ENCODE measurements at places on chromosomes 2 and 18.

- DNase-seq = no peak
These were observed 7.7 kb upstream of the STK39 start for GRCh38 chr2:168255103-168255502.

DNA sequence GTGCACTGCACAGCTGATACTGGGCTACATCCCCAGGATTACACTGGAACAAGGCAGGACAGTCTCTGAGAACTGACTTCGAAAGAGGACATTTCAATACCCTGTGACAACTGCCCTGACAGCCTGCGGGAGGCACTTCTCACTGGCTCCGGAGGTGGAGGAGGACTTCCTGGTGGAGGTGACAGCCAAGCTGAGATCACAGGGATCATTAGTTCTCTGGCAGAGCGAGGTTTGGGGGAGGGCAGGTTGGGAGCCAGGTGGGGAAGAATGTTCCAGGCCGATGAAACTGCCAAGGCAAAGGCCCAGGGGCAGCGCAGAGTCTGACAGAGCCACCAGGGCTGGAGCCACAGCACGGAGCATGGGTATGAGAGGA is 28.0 kb upstream of the NPAS2 start:
- no peak for DNase-seq

DNA sequence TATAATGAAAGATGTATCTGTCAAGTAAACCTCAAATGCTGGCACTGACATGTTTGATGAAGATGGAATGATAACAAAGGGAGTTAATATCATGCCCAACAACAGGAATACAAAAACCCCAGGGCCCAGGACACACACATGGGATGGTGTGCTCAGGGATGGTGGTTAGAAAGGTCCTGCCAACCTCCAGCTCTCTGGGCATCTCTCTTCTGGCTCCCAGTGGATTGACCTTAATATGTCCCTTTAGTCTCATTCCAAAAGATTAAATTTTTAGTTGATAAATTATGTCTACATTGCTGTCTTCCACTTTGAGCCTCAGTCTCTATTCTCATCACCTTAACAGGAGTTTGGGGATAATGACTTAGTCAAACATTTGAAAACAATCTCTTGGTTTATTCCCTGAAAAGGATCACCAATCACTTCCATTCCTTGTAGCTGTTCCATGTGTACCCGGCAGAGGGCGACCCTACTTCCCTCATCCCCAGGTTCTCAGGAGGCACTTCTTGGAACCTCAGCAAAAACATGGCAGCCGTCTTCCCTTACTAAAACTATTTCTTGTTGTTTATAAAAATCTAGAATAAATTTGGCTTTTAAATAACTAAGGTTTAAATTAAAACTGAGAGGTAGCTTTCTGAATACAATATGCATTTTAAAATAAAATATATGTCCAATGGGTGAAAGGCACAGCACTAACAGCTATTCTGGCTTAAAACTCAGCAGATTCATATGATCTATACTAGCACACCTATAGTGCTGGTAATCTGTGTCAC is 29.6 kb downstream of the MCEE start:
- DNase-seq = peak; percentile 34

GRCh38 chr2:129478902-129479517 is 500.5 kb upstream of the RAB6C start:
- DNase-seq = no peak

DNA sequence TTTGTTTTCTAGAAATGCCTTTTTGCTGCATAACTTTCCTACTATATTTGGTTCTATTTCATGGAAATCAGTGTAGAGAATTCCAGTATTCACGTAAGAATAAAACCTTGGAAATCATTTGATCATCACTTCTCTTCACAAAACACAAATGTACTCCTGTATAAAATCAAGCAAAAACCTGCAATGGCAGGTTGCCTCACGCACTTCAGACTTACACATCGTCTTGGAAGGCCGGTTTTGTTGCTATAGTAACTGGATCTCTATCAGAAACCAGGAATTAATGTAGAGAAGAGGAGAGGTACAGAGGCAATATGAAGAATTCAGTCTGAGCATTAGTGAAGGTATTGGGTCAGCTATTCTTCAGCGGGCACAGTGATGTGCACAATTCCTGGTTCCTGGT is 370.7 kb upstream of the CYRIA start:
- no peak for DNase-seq

DNA sequence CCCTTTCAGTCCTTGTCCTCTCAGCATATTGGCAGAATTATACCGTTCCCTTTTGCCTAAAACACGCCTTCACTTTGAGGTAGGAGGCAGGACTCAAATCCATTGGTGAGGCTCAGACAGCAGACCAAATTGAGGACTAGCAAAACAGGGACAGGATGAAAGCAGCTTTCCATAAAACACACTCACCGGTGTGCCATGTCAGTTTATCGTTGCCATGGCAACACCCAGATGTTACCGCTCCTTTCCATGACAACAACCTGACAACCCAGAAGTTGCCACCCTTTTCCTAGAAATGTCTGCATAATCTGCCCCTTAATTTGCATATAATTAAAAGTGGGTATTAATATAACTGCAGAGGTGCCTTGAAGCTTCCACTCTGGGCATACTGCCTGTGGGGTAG is 730.4 kb downstream of the METTL4 start:
- DNase-seq = no peak

GRCh38 chr2:46029332-46029811 is 267.8 kb upstream of the EPAS1 start:
- peak; percentile 53 for DNase-seq

- DNase-seq = no peak
These were observed 177.9 kb downstream of the LRRTM1 start for GRCh38 chr2:80126596-80127189.

DNA sequence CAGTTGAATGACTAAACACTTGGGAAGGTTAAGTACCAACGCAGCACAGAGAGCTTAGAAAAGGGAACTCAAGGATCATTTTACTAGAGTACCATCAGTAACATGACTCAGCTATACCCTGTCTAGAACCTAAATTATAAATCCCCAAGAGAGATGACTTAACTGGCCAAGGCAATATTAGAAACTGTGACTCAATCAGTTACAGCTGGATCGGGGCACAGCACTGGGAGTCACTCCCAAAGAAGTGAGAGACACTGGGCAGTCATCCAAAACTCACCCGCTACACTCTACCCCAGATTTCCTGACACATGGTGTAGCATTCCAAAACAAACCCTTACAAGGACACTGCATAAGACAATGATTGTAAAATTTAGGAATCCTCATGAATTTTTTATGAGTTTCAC is 17.7 kb downstream of the IWS1 start:
- DNase-seq = peak; percentile 93

GRCh38 chr2:138536740-138537139 is 35.2 kb downstream of the SPOPL start:
- no peak for DNase-seq

DNA sequence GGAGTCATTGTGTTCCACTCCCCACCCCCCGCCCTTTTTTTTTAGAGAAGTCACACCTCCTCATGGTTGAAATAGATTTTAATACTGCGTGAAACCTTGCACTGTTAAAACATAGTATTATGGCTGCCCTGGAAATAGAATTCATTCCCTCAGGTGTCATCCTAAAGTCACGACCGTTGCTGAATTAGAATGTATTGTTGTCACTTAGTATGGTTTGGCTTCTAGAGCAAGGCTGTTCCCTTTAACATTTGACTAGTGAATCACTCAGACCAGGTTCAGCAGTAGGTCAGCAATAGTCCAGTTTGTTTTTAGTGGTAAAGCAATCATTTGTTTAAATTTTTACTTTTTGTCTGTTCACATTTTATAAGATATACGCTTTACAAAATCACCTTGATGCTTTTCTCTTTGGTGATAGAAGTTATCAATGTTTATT is 1.2 kb downstream of the BABAM2 start:
- DNase-seq = no peak

GRCh38 chr2:184765112-184765895 is 167.0 kb downstream of the ZNF804A start:
- no peak for DNase-seq

DNA sequence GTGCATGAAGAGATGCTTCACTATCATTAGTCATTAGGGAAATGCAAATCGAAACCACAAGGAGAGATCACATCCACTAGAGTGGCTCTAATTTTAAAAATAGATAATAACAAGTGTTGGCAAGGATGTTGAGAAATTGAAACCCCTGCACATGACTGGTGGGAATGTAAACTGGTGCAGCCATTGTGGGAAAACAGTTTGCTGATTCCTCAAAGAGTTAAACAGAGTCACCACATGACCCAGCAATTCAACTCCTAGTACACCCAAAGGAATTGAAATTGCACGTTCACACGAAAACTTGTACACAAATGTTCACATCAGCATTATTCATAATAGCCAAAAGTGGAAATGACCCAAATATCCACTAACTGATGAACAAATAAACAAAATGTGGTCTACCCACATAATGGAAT is 179.5 kb downstream of the BCL2 start:
- DNase-seq = no peak

DNA sequence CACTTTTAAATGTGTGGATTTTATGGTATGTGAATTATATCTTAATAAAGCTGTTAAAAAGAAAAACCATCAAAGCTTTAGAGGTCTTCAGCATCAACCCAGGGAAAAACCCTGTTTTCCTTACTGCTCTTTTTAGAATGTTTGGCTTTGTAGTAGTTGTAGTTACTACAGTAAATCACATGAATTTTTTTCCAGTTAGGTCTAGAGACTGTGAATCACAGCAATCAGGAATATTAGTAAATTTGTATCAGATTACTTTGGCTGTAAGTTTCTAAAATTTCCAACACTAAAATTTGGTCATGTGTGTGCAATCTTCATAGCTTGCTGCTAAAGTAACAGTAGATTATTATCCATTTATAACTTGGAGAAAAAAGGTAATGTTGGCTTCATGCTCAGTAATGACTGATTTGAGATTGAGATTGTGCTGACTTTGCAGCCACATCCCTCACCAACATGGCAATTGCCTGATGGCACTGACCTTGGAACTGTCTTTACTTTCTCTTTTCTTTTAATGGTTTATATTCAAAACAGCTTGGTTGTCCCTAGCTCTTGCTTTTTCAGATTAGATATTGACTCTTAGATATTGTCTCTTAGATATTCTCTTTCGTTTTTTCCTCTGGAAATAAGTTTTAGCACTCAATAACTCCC is 41.1 kb downstream of the LCLAT1 start:
- DNase-seq = no peak

DNA sequence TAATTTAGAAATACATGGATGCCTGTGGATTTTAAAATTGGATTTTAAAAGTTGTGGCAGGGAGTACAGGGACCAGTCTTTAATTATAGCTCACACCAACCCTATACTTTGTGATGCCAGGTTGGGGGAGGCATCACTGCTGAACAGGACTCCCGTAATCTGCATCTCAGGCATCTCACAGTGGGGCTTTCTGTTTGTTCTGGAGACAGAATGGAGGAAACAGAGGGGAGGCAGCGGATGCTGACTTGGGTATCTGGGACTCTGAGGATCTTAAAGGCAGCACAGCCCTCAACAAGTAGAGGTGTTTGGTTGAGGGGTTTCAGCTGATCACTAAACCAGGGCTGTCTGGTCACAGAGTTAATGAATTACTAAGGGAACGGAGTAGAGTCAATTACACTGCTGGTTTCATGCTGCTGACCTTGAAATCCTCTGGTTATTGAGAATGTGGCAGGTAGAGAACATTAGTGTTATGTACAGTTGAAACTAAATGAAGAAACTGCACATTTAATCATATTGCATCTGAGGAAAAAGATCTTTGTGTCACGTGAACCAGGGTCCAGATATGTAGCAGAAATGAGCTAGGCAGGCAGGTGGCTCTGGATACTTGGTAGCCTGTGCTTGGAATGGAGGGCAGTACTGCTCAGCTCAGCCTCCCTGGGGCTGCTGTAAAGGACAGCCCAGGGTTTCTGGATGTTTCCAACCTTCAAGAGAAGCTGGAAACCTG is 40.3 kb downstream of the FHOD3 start:
- no peak for DNase-seq

- DNase-seq = peak; percentile 72
These were observed 47.0 kb downstream of the UGP2 start for GRCh38 chr2:63888490-63889402.

DNA sequence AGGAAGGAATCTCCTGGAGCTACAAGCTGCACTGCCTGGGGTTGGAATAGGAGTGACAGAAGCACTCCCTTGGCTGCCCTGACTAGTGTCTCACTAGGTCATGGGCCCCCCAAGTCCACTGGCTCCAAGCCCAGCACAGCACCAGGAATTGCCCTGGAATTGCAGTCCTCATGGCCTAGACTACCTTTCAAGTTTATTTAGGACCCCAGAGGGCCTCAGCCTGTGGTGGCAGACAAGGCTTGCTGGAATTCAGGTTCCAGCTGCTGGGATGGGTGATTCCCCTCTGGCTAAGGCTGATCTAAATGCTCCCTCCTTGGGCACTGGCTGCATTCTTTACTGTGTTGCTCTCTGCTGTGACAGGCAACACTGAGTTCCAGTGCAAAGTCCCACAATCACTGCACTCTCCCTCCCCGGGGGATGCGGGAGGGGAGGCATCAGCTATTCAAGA is 14.0 kb downstream of the STRADB start:
- DNase-seq = no peak

DNA sequence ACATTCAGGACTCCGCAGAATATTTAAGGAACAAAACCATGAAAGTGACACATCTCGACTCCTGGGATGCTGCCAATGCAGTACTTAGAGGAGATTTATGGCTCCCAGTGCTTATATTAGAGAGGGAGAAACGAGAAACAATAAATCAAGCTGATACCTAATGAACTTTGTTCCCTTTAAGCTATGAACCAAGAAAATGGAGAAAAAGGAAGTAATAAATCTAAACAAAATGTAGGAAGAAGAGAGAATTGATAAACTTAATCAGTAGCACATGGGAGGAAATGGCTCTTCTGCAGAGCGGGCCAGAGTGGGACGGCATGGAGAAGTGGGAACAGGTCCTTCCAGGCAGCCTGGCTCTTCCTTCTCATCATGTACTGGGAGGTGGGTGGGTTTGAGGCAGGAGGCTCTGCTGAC is 42.7 kb downstream of the NPPC start:
- DNase-seq = no peak

Data from tongue (tissue), 3 donors.